NCI-H524 (cell line): ENCODE measurements at places on chromosomes 3 and 15.

GRCh38 chr3:46995901-46996562, 16.6 kb downstream of the NBEAL2 start:
- DNase-seq, result no peak

- DNase-seq, result no peak
These were observed 64.7 kb downstream of the ATP1B3 start for GRCh38 chr3:141941093-141941492.

GRCh38 chr3:78015856-78016255, 976.0 kb downstream of the ROBO2 start:
- DNase-seq, result no peak

DNA sequence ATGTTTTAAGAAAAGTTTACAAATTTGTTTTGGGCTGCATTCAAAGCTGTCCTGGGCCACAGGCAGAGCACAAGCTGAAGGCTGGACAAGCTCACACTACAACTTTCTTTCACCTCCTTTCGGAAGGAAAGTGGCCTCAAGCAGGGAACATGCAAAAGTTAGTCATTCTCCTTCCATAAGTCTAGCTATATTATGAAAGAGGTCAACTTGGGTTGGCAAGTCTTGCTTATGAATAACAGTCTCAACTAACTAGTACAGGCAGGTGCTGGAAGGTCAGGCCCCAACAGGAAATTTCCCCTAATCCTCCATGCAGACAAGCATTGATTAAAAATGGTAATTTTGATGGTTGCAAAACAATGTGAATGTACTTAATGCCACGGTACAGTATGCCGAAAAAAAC, 69.4 kb downstream of the OSBPL10 start:
- DNase-seq, result no peak

DNA sequence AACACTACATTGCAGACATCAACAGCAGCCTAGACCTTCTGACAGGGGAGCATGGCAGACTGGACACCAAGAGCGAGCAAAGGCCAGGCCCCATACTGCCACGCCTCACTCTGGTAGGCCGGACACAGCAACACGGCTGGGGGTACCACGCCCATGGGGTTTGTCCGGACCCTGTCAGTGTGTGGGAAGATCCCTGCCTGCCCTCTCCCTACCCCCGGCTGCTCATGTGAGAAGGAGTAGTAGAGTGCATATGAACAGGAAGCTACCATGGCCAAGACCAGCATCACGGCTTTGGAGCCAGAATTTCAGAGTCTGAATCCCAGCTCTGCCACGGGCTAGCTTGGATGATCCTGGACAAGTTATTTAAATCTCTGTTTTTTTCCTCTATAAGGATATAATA, 27.9 kb downstream of the ALDH1L1 start:
- DNase-seq, result no peak

DNA sequence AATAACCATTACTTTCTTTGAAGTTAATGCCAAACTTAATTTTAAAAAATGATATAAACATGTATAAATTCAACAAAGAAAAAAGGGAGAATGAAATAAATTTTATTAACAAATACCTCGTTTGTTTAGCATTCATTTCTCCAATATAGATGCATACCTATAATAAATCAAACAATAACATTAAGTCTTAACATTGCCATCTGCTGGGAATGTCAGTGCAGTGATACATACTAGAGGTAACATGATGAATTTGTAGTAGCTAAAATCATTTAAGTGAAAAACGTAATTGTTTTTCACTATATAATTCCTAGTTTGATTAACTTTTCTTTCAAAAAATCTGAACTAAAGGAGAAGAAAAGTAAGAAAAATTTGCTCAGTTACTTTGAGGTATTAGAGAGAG, 340.2 kb upstream of the CBLB start:
- peak; percentile 56 for DNase-seq

DNA sequence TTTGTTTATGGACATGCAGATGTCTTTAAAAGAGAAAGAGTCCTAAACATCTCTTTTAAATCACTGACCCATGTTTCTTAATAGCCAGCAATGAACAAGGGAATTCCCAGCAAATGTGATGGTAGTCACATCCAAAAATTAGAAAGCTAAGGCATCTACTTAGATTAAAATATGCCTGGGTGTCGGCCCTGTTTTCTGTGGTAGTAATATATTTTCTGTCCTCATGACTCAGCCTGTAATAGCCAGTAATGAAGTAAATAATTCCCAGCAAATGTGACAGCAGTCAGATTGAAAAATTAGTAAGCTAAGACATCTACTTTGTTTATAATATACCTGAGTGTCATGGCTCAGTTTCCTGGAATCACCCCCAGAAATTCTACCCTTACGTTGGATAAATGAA, 60.6 kb upstream of the MYRIP start:
- DNase-seq, result no peak

DNA sequence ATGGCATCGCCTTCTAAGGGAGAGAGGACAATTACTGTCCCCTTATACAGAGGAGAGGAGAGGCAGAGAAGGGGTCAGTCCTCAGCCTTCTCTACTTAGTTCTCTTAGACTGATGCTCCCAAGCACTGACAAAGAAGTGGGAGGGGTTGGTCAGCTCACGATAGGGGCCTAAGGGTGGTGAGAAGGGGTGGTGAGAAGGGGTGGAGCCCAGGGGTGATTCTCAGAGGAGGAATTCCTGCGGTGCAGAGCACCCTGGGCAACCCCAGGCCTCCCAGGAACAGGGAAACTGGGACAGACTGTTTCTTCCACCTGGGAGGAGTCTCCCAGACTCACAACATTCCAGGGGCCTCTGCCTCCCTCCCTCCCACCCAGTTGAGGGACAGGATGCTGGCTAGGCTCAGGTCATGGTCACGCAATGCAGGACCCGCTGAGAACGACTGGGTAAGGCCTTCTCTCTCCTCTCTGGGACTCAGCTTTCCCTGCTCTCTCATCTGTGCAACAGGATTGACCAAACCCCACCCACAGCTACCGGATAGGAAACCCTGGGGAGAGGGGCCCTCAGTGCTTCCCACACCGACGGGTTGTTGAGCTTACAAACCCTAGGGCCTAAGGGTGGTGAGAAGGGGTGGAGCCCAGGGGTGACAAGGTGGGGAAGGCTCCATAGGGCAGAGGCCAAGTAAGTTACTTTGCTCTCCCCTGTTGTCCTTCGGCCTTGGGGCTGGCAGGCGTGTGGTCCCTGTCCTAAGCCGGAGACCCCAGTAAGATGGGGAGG, 1.5 kb downstream of the TPRA1 start:
- no peak for DNase-seq
